Mucosa of gallbladder (tissue), 1 donor: ENCODE measurements at places on chromosomes 2 and 18. TPM values are rescaled to one million over a fixed set of nuclear protein-coding genes. Genes with fewer than 3 reads are reported as not detected.

BMP10 gene
- total RNA-seq = not detected

UGT1A10 gene
- 47.5 TPM for total RNA-seq

LHCGR gene
- total RNA-seq = 0.32 TPM

C2orf42 gene
- total RNA-seq = 22.6 TPM

AQP12A gene
- not detected for total RNA-seq

SCTR gene
- total RNA-seq = 0.92 TPM

PIEZO2 gene
- 1.5 TPM for total RNA-seq

CHRND gene
- total RNA-seq = not detected

KCNS3 gene
- total RNA-seq = 6.5 TPM
